ENCODE measurements at places on chromosomes 6 and 20. TPM values are rescaled to one million over a fixed set of nuclear protein-coding genes. Genes with fewer than 3 reads are reported as not detected.

GRCh38 chr20:49230561-49231133, 11.4 kb downstream of the DDX27 start:
- DNase-seq: no peak

GRCh38 chr6:104986625-104987024, 29.7 kb downstream of the LIN28B start:
- DNase-seq: no peak

DNA sequence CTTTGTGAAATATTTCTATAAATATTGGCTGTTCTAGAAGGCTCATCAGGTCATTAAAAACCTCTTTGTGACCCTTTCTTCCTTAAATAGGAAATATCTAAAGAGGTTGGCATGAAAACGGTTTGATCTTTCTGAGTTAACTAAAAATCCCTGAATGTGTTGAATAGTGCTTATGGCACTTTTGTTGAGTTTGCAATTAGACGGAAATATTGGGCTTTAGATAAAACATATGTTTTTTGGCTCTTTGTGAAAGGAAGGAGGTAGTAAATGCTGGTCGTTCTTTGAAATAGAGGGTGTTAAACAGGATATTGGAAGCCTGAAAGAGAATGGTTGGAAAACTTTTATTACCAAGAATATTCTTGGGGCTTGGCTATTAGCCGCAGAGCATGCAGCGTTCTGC, 163.0 kb downstream of the ARID1B start:
- DNase-seq: no peak

- DNase-seq: no peak
Measured at GRCh38 chr6:109372130-109372529, 10.1 kb downstream of the CD164 start.

GRCh38 chr6:115677198-115677597, 383.5 kb downstream of the FRK start:
- DNase-seq: no peak

DNA sequence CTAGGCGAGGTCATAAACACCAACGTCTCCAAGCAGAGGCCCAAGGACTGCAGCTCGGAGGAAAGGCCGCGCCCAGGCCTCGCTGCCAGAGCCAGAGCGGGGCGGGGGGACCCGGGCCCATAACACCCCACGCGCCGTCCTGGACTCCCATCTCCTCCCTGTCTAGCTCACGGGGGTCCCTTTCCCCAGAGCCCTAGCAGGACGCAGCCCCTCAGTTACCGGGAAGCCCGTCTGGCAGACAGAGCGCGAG, 44.9 kb downstream of the MDFI start:
- DNase-seq: no peak

DNA sequence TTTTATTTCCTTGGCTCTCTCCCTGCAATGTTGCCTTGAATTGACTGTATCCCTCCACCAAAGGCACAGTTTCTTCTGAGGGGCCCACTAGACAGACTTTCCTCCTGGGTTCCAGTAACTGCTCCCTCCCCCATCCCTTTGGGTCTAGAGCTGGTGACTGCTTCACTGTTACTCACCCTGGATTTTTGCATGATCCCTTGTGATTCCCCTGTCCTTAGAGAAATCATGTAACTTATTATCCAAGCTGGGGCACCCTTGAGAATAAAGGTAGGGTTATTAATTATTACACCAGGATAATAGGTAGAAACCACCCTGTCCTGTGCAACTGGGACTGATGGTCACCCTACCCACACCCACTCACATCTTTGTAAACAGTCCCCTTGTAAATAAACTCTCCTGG, 67.5 kb upstream of the FYN start:
- no peak for DNase-seq

DNA sequence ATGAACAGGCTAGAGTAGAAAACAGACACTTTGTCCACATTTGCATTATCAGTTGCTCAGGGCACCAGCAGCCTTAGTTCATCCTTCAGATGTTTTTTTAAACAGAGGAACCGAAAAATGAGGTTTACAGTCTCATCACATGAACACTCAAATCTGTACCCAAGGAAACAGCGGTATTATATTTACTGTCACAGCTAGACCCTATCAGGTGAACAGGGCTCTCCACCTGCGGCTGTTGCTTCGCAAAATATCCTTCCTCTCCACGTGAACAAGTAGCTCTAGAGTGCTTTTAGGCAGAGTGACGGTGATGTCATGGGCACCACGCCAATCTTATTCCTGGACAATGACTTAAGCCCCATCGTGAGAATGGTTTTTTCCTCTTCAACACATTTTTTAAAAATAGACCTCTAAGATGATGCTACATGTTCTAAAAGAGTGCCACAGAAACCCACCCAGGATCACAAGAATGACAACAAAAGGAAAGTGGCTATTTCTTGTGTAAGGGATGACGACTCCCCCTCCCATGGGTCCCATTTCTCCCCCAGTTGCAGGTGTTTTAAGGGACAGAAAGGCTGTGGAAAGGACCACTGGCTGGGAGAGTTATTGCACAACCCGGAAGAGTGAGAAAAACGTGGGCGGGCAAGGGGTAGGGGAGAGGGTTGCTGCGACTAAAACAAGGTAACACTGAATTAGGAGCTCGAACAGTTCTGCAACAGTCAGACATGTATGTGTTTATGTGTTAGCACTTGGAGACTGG, 77.7 kb downstream of the EFHC1 start:
- DNase-seq: peak; percentile 60

- DNase-seq: no peak
Measured at GRCh38 chr6:14981960-14982359, 263.9 kb upstream of the JARID2 start.

DNA sequence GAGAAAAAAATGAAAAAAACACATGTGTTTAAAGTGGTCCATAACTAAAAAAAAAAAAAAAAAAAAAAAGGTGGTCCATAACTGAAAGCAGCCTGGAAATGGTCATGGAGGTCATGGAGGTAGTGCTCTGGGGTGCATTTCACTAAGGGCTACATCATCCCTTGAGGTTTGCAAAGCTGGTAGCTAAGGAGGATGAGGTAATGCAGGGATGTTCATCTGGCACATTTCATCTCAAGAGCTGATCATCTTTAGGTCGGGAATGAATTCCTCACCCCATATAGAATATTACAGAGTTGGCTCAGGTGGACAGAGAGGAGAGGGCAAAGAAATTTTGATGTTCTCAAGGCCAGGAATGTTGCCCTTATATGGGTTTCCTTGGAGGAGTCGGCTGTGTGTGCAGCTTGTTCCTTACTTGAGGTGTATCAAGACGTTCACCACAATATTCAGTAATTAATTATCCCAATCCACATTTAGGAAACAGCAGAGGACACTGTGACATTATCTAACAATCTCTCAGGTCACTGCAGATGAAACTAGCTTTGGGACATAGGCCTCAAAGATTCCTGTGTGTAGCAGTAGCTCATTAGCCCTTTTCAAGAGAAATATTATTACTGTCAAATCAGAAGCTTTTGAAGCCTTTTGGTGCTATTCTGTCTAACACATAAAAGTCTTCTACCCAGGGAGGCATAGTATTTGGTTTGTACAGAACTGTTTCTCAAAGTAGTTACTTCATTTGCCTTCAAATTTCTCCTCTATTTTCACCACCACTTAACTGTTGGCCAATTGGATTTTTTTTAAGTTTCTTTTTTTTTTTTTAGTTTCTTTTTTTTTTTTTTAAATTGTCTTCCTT, 46.8 kb downstream of the CYP24A1 start:
- DNase-seq: no peak

Gene WFDC2
- not detected for total RNA-seq

Gene PTK7
- total RNA-seq: 183 TPM

Gene LYRM2
- total RNA-seq: 34.4 TPM

Gene PRPH2
- not detected for total RNA-seq

Gene RGS17
- total RNA-seq: 2.9 TPM

Data from osteocyte (in vitro differentiated cells).